ENCODE measurements at places on chromosomes 12 and 14. TPM values are rescaled to one million over a fixed set of nuclear protein-coding genes. Genes with fewer than 3 reads are reported as not detected.
A peak's percentile ranks its signal among the peaks of the same experiment; 100 is the strongest.

Gene PMCH
- not detected for total RNA-seq

Gene L3HYPDH
- 31.9 TPM for total RNA-seq

DNA sequence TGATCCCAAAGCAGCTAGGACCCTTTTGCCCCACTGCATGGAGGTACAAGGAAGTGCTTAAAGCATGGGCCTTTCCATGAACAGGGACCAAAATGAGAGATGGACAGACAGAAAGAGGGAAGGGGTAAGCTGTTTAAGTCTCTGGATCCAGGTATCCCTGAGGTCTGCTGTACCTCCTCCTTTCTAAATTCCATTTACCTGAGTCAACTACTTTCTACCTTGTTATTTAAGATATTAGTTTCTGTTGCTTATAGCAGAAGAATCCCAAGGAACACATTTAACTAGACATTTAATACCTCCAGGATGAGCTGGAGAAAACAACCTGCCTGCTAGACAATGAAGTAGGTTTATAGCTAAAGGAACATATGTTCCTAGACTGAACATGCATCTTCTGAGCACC is 157.6 kb upstream of the TMCC3 start:
- no peak for DNase-seq

- DNase-seq, result no peak
These were observed 115.7 kb downstream of the NCOR2 start for GRCh38 chr12:124451637-124452243.

DNA sequence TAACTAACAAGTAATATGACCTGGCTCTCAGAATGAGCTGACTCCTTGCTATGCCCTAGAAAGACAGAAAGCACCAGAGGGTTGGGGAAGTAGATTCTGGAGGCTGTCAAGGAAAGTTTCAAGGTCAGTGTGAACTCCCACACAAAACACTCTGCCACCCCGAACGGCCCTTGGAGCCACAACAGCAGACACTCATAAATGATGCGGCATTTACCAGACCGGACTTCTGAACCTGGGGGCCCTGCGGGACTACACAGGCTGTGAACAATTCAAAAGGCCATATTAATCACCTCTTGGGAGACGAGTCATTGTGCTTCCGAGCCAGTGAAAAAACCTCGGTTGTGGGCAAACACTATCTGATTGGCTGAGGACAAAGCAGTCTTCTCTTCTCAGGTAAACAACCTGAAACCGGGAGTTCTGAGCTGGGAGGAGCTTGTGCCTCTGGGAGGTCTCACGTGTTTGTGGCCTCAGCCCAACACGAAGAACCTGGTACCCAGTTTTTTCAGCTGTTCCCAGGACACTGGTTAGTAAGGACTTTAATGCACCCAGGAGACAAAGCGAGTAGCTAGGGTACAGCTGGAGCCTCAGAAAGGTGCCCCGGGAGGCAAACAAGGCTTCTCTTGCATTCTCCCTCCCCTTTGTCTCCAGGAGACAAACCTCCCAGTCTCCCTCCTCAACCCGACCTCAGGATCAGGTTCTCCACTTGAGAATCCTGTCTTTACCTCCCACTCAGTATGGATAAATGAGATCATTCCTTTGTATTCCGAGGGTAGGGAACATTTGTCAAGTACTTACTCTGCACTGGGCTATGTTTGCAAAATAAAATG is 35.3 kb downstream of the VWF start:
- DNase-seq, result no peak

GRCh38 chr12:8145754-8146441 is 10.9 kb upstream of the ZNF705A start:
- peak; percentile 26 for DNase-seq
